Aorta (tissue), 5 donors: ENCODE measurements at places on chromosomes 4 and X. TPM values are rescaled to one million over a fixed set of nuclear protein-coding genes. Genes with fewer than 3 reads are reported as not detected.

The MTNR1A gene
- not detected for polyA plus RNA-seq

The FMR1 gene
- 26.4 TPM for polyA plus RNA-seq

GRCh38 chr4:68773699-68774098 is 42.1 kb upstream of the UGT2B10 start:
- H3K27ac ChIP-seq = no peak overlapping the region
- no peaks in the 10 kb centered on the region for H3K4me1 ChIP-seq
- no peak for DNase-seq

DNA sequence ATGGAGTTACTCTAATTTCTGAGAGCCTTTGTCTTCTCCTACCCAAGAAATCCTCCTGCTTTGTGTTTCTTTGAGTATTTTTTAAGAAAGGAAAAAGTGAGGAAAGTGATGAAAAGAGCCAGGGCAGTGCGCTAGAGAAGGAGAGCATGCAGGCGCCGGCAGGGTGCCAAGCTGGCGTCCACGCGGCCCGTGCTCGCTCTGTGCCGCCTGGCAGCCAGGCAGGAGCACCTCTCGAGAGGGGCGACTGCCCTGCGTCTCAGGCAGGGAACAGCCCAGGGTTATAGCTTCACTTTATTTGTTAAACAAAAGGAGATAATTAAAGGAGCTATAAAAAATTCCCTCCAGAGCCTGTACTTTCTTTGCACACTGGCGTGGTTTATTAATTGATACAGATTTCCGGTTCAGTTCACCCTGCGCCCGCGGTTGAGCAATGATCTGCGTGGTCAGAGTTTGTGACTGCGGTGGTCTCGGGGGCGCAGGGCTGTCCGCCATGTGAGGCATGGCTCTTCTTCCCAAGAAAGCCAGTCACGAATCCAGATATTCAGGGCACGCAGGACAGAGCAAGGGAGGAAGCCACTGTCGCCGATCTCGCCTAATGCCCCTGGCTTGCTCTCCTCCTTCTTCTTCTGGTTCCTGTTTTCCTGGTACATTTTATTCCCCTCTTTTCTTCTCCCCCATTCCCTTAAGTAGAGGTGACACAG is 110.8 kb upstream of the PAQR3 start:
- H3K4me3 ChIP-seq = no peak overlapping the region
- no peak overlapping the region for H3K27ac ChIP-seq
- H3K4me1 ChIP-seq = no peaks in the 10 kb centered on the region
- no peaks in the 10 kb centered on the region for H3K36me3 ChIP-seq

DNA sequence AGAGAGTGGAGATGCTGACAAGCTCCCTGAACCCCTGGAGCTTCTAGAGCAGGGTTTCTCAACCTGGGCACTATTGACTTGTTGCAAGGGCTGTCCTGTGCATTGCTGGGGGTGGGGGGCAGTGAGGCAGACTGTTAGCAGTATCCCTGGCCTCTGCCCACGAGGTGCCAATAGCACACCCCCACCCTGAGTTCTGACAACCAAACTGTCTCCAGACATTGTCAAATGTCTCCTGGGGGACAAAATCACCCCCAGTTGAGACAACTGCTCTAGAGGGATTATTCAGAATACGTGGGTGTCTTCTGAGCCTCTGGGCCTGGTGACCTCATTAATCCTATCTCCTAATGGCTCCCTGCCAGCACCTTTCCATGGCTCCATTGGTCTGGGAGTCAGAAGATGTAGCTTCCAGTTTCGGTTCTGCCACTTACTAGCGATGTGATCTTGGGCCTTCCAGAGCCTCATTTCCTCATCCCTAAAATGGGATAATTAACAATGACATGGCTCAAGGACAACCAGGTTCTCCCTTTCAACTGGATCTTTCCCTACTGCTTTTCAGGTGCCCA is 17.6 kb upstream of the PJA1 start:
- no peaks in the 10 kb centered on the region for H3K27me3 ChIP-seq
- H3K4me3 ChIP-seq = no peak overlapping the region
- H3K27ac ChIP-seq = no peak overlapping the region
- no peaks in the 10 kb centered on the region for H3K4me1 ChIP-seq
- no peaks in the 10 kb centered on the region for H3K36me3 ChIP-seq
- no peak for DNase-seq

GRCh38 chr4:71189471-71189870 is 149.3 kb upstream of the SLC4A4 start:
- no peak overlapping the region for H3K27ac ChIP-seq
- H3K4me3 ChIP-seq = no peak overlapping the region
- no peaks in the 10 kb centered on the region for H3K4me1 ChIP-seq
- H3K36me3 ChIP-seq = no peaks in the 10 kb centered on the region
- no peaks in the 10 kb centered on the region for H3K27me3 ChIP-seq
- no peak for DNase-seq

DNA sequence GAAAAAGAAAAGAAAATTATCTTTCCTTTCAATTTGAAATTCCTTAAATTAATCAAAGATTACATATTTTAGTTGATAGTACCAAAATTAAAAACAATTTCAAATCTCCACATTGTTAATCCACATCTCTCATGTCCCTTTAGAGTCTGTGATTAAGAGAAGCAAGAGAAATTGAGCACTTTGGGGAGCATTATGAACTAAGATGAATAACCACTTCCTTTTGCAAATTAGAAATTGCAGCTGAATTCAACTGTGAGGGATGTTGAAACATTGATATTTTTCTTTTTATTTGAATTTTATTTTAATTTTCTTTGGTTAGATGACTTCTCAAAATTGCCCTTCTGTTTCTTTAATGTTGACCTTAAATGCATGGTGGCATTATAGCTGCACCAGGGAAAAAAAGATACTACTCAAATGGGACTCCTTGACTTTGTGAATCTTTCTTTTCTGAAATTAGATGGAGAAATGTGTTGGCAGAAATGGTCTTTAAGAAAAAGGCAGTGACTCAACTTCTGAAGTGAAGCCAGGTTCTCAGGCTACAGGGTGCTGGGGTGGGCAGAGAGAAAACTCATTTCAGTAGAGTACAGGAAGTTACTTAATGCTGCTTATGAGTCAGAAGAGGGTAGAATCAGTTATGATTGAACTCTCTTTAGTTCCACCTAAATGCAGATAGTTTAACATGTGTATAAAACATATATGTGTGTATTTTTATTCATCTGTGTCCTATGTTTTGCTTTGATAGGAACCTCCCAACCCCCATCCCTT is 92.0 kb upstream of the TNIP3 start:
- no peaks in the 10 kb centered on the region for H3K27me3 ChIP-seq
- no peak overlapping the region for H3K4me3 ChIP-seq

- H3K4me3 ChIP-seq = no peak overlapping the region
- no peak for DNase-seq
- no peak overlapping the region for H3K27ac ChIP-seq
- no peaks in the 10 kb centered on the region for H3K27me3 ChIP-seq
- no peaks in the 10 kb centered on the region for H3K4me1 ChIP-seq
Measured at GRCh38 chr4:105350859-105351490, 122.9 kb downstream of the PPA2 start.
